ENCODE measurements at places on chromosomes 4 and X. TPM values are rescaled to one million over a fixed set of nuclear protein-coding genes. Genes with fewer than 3 reads are reported as not detected.

GRCh38 chr4:9999956-10000561, 21.2 kb downstream of the SLC2A9 start:
- no peaks in the 10 kb centered on the region for H3K36me3 ChIP-seq
- DNase-seq = no peak
- H3K27ac ChIP-seq = no peak overlapping the region
- no peaks in the 10 kb centered on the region for H3K27me3 ChIP-seq
- H3K4me1 ChIP-seq = peaks cover 7% of the 10 kb centered on the region

The SMIM31 gene
- 1.9 TPM for total RNA-seq

- peaks cover 15% of the 10 kb centered on the region for H3K27me3 ChIP-seq
- H3K4me3 ChIP-seq = no peak overlapping the region
- no peak for DNase-seq
- H3K36me3 ChIP-seq = no peaks in the 10 kb centered on the region
- H3K4me1 ChIP-seq = peaks cover 14% of the 10 kb centered on the region
- H3K27ac ChIP-seq = no peak overlapping the region
Measured at GRCh38 chr4:153785910-153786721, 2.8 kb downstream of the SFRP2 start.

DNA sequence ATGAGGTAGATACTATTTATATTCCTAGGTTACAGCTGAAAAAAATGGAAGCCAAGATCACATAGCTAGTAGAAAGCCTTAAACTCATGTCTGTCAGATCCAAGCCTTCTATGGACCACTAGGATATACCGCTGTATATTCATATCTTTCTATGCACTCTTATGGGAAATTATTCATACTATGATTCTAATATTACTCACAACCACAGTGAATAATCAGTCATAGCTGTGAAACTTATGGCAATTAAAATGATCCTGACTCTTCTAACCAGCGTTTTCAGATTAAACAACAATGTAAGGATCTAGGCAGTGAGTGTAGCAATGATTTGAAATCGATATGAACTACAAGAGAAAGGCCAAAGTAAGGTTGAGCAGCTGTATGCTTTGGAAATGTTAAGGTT, 111.0 kb downstream of the RASGEF1B start:
- no peaks in the 10 kb centered on the region for H3K36me3 ChIP-seq
- H3K4me1 ChIP-seq = peaks cover 8% of the 10 kb centered on the region
- no peaks in the 10 kb centered on the region for H3K27me3 ChIP-seq
- no peak overlapping the region for H3K4me3 ChIP-seq
- H3K27ac ChIP-seq = no peak overlapping the region
- no peak for DNase-seq

DNA sequence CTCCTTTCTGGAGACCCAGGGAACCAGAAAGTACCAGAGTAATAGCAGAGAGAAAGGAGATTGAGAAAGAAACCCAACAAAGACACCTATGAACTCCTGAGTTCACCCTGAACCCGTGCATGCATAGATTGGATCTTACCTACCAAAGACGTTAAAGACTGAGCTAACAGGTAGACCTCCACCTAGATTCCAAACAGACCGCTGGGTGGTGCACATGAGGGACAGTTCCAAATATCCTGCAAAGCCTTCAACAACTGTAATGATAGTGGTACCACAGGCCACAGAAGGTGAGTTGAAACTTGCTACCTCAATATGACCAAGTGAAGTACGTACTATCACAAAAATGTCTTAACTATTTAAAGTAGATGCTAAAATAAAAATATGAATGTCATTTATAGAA, 34.0 kb upstream of the NR0B1 start:
- no peaks in the 10 kb centered on the region for H3K4me1 ChIP-seq
- H3K4me3 ChIP-seq = no peak overlapping the region
- H3K27ac ChIP-seq = no peak overlapping the region
- DNase-seq = peak; percentile 31
- no peaks in the 10 kb centered on the region for H3K27me3 ChIP-seq

The NUDT11 gene
- 1.3 TPM for total RNA-seq

- no peaks in the 10 kb centered on the region for H3K4me1 ChIP-seq
- DNase-seq = no peak
- H3K27ac ChIP-seq = no peak overlapping the region
- no peak overlapping the region for H3K4me3 ChIP-seq
Measured at GRCh38 chr4:56611501-56611900, 69.6 kb downstream of the HOPX start.

DNA sequence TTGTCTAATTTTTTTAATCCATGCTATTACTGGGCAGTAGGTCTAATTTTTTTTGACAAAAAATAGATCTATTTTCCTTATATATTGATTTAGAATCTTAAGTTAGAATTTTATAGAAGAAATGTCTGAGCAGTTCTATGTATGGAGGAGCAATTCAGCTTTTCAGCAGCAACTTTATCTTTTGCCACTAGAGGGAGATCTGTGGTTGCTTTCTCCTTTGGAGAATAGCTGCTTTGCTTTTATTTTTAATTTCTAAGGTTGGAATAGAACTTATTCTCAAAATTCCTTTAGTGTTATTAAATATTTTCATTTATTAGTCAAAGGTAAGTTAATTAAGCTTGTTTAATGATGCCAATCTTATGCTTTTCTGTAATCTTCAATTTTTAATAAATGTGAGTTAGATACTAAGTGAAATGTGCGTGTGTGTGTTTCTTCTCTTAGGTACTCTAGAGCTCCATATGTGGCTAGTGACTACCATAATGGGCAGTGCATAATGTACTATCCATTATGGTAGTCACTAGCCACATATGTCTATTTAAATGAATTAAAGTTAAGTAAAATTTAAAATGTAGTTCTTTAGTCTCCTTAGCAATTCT, 29.3 kb downstream of the FAM199X start:
- no peak overlapping the region for H3K4me3 ChIP-seq
- H3K4me1 ChIP-seq = no peaks in the 10 kb centered on the region
- DNase-seq = peak; percentile 20
- H3K36me3 ChIP-seq = no peaks in the 10 kb centered on the region

The DMRTC1 gene
- total RNA-seq = not detected

GRCh38 chr4:38954727-38955126, 77.5 kb downstream of the TMEM156 start:
- H3K4me3 ChIP-seq = no peak overlapping the region
- H3K36me3 ChIP-seq = no peaks in the 10 kb centered on the region
- no peak overlapping the region for H3K27ac ChIP-seq
- H3K27me3 ChIP-seq = no peaks in the 10 kb centered on the region
- no peak for DNase-seq

DNA sequence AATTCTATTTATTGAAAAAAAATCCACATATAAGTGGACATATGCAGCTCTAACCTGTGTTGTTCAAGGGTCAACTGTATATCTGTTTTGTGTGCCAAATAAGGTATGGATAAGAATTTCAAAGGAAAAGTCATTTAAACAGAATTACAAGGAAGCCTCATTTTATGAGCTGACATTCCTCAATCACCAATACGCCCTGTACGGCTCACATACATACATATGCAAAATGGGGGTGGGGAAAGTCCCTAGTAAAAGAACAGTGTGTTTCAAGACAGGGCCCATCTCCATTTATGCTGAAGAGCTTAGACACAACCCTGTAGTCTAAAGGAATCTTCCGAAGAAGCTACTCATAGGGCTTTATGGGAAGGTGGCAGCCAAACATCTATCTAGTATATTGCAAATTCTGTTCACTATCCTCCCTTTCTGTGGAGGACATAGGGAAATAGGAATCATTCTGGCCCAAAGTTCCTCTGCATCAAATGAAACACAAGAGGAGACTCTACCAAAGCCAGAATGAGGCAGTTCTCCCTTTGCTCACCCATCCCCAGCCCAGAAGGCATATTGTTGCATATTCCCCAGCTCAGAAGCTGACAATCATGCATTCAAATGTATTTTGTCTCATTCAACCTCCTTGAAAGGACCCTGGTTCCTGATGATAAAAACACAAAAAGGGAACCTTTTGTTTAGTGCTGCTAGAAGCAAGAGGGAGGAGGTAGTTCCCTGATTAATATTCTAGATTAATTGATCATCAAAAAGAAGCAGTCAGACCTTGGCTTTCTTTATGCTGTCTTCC, 13.7 kb upstream of the ZBTB33 start:
- H3K4me3 ChIP-seq = no peak overlapping the region
- no peaks in the 10 kb centered on the region for H3K36me3 ChIP-seq
- no peaks in the 10 kb centered on the region for H3K27me3 ChIP-seq

DNA sequence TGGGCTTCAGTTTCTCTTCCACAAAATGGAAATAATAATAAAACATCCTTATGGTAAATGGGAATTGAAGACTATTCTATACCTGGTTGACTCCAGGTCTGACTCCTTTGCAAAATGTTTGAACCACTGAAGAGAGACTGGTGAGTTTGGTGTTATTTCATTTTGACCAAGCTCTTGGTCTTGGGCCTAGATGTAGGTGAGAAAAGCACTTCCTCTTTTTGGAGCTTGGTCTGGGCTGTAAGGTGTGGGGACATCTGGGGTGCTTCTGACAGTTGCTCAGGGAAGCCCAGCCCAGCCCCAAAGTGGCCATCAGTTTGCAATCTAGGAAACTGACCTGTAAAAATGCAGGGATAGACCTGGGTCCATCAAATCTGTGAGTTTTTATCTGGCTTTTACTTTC, 26.8 kb upstream of the SOD3 start:
- H3K36me3 ChIP-seq = peaks cover 5% of the 10 kb centered on the region
- DNase-seq = no peak
- no peak overlapping the region for H3K4me3 ChIP-seq
- H3K27ac ChIP-seq = no peak overlapping the region
- peaks cover 33% of the 10 kb centered on the region for H3K4me1 ChIP-seq

GRCh38 chr4:82268826-82269193, 105.0 kb downstream of the HNRNPD start:
- DNase-seq = no peak
- peaks cover 10% of the 10 kb centered on the region for H3K4me1 ChIP-seq
- H3K27me3 ChIP-seq = no peaks in the 10 kb centered on the region
- no peak overlapping the region for H3K4me3 ChIP-seq
- no peak overlapping the region for H3K27ac ChIP-seq

GRCh38 chr4:11860996-11861395, 432.3 kb upstream of the HS3ST1 start:
- no peak overlapping the region for H3K4me3 ChIP-seq
- no peak for DNase-seq
- H3K36me3 ChIP-seq = no peaks in the 10 kb centered on the region
- no peaks in the 10 kb centered on the region for H3K27me3 ChIP-seq
- H3K27ac ChIP-seq = no peak overlapping the region
- H3K4me1 ChIP-seq = no peaks in the 10 kb centered on the region

GRCh38 chrX:129523079-129523911, at the start of gene SMARCA1:
Gene SMARCA1, minus strand, starts transcription at chrX:129523490. Its CDS starts 120 bp downstream, at chrX:129523370.
- peak; percentile 2 for DNase-seq
- H3K27ac ChIP-seq = peak within 1 kb of the TSS; percentile 70
- H3K4me3 ChIP-seq = peak within 1 kb of the TSS; percentile 88
- H3K27me3 ChIP-seq = peaks cover 14% of the 10 kb centered on the region

The ITIH6 gene
- total RNA-seq = not detected

The TTC29 gene
- not detected for total RNA-seq

The PTTG2 gene
- not detected for total RNA-seq

- no peaks in the 10 kb centered on the region for H3K27me3 ChIP-seq
- peaks cover 8% of the 10 kb centered on the region for H3K4me1 ChIP-seq
- no peaks in the 10 kb centered on the region for H3K36me3 ChIP-seq
- no peak overlapping the region for H3K4me3 ChIP-seq
- DNase-seq = no peak
Measured at GRCh38 chrX:109709129-109709631, 23.9 kb downstream of the ACSL4 start.

DNA sequence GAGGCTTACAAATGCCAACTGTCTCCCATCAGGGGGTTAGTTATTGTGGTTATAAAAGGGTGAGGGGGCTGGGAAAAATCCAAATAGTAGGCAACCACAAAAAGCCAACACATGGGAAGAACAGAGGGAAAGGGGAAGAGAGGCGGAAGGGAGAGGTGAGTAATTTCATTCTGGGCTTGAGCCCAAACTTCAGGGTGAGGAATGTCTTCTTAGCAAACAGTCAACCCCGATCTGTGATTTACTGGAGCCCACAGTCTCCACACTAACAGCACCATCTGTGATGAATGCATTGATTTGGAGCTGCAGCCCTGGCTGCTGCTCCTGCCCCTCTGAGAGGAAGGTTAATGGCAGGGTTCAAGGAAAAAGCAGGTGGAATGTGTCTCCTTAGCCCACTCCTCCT, 162.2 kb upstream of the GPR101 start:
- DNase-seq = no peak
- H3K36me3 ChIP-seq = no peaks in the 10 kb centered on the region
- no peaks in the 10 kb centered on the region for H3K27me3 ChIP-seq
- no peak overlapping the region for H3K27ac ChIP-seq
- no peaks in the 10 kb centered on the region for H3K4me1 ChIP-seq
- no peak overlapping the region for H3K4me3 ChIP-seq

The ERVMER34-1 gene
- 2.5 TPM for total RNA-seq

- peaks cover 48% of the 10 kb centered on the region for H3K36me3 ChIP-seq
- peak overlapping the region; percentile 93 for H3K27ac ChIP-seq
- peak; percentile 58 for DNase-seq
- peak overlapping the region; percentile 83 for H3K4me3 ChIP-seq
- H3K27me3 ChIP-seq = no peaks in the 10 kb centered on the region
- peaks cover 18% of the 10 kb centered on the region for H3K4me1 ChIP-seq
Measured at GRCh38 chr4:37455301-37456131, 211.0 kb downstream of the NWD2 start.

Measured in Calu3 (cell line).